ENCODE measurements at places on chromosomes 3 and 15.
A peak's percentile ranks its signal among the peaks of the same experiment; 100 is the strongest.

DNA sequence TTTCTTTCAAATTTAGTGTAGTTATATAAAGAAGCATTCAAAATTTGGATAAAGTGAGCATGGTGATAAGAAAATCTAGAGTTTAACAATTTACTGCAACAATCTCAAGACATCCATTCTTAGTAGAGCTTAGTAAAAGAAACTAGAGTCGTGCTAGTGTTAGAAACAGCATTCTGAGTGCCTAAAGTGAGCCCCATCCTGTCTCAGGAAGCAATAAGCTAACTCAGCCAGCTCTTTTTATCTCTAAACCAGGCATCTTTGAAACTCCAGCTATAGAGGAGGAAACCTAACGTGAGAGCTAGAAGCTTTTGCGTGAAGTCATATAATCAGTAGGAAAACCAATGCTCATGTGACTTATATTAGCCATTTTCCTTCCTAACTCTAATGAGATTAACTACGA lies 1187.1 kb upstream of the EPHA6 start:
- peak; percentile 11 for DNase-seq

GRCh38 chr15:48834756-48835155 lies 23.9 kb upstream of the CEP152 start:
- no peak for DNase-seq

GRCh38 chr3:181711325-181712135 lies at the start of gene SOX2:
TSS of gene SOX2 (plus strand) at chr3:181711925. CDS start at chr3:181712361, 436 bp downstream.
- peak; percentile 88 for DNase-seq

GRCh38 chr3:106629215-106629832 lies 747.9 kb upstream of the CCDC54 start:
- DNase-seq, result peak; percentile 5

DNA sequence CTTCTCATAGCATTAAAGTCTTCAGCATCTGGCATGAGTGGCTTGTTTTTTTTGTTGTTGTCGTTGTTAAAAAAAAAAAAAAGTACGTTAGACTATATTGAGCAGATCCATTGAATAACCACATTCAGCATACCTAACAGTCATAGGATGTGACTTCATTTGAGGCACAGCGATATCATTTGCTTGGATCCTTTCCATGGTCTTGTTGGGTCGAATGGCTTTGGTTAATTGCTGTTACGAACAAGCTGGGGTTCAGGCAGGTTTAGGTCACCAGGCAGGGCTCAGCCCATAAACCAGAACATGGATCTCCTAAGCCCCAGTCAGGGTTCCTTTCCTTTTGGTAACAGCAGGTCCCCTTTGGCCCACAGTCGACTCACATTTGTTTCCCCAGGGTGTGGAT lies 76.2 kb downstream of the POLR2M start:
- DNase-seq, result no peak

- DNase-seq, result no peak
Observed at GRCh38 chr3:38597502-38598060, 51.9 kb downstream of the SCN5A start.

DNA sequence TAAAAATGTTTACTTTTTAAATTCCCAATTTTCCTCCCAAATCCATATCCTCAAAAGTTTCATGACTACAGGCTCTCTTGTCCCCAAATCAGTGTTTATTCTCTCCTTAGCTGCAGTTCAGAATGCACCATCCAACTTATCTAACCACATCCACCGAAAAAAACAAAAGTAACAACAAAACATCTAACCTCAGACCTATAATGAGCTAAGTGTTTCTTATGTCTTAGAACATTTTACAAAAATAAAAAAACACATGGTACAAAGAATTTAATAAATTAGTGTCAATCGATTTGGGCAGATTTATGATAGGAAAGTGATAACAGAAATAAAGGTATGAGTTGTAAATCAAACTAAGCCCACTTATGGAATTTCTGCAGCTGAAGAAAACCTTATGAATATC lies 13.6 kb downstream of the SATB1 start:
- no peak for DNase-seq

DNA sequence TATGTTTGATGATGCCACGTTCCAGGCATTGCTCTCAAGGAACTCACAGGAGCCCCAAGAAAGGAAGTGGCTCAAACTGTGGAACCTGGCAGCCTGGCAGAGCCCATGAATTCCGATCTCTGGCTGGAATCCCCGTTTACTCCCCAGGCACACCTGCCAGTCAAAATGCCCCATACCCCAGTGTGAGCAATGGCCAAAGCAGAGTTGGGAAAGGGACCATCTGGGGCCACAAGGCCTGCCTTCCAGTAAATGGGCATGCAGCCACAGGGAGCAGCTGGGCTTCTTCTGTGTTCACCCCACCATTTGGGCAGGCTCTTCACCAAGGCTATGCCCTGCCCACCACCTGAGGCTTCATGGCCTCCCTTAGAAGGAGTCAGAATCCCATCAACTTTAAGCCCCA lies 257.0 kb upstream of the GOLGA6L4 start:
- DNase-seq, result no peak

DNA sequence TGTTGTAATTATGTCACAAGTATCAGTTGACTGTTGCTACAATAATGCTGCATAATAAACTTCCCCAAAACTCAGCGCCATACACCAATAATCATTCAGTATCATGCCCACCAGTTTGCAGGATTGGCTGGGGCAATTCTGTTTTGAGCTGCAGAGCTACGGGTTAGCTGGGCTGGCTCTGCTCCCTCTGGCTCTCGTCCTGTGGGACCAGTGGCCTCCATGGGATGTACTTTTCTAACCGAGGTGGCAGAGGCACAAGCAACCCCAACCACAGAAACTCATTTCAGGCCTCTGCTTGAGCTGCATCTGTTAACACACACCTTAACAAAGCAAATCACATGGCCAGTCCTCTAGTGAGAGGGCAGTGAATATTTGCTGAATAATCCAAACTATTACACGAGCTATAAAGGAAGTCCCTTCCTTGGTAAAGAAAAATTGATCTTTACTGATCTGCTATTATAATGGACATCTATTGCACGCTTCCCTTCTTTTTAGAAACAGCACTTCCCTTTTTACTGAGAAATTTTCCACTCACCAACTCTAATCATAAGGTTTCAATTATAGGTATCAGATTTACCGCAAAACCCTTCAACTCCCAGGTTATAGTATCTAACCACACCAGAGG lies 10.9 kb upstream of the BCL2A1 start:
- DNase-seq, result no peak

DNA sequence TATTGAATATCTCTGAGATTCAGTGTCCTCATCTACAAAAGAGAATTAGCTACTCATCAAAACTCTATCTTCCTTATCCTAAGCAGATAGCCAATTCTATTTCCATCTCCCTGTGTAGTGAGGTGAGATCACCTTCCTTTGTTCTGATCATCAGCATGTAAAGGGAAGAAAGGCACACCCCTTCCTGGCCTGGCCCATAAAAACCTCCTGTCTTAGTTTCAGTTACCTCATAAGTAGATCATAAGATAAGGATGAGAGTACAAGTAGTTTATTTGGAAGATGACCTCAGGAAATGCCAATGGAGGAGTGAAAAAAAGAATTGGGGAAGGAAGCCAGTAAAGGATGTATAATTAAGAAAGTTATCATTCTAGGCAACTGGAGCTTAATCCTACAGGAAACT lies 114.5 kb upstream of the GADL1 start:
- peak; percentile 92 for DNase-seq

GRCh38 chr15:36210426-36210825 lies 369.0 kb upstream of the CDIN1 start:
- no peak for DNase-seq

GRCh38 chr3:186506191-186506739 lies 37.9 kb downstream of the CRYGS start:
- no peak for DNase-seq

GRCh38 chr3:134066651-134067530 lies 37.2 kb upstream of the SLCO2A1 start:
- DNase-seq, result no peak

GRCh38 chr15:88788816-88789215 lies 14.4 kb upstream of the ACAN start:
- DNase-seq, result no peak

DNA sequence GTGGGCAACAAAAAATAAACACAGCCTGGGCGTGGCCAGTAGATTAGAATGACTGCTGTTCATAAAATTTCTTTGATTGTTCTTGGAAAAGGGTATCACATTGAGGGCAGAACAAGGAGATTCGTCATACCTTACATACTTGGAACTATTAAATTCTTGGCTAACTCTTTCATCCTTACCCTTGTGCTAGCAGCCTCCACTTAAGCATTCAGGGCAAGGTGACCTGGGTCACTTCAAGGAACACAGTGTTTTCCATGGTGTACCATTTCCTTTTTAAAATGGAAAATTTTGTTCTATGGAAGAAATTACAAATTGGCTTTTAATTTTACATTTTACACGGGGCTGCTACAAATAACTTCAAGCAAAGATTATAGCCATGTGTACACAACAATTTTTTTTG lies 60.8 kb downstream of the MINDY4B start:
- no peak for DNase-seq

DNA sequence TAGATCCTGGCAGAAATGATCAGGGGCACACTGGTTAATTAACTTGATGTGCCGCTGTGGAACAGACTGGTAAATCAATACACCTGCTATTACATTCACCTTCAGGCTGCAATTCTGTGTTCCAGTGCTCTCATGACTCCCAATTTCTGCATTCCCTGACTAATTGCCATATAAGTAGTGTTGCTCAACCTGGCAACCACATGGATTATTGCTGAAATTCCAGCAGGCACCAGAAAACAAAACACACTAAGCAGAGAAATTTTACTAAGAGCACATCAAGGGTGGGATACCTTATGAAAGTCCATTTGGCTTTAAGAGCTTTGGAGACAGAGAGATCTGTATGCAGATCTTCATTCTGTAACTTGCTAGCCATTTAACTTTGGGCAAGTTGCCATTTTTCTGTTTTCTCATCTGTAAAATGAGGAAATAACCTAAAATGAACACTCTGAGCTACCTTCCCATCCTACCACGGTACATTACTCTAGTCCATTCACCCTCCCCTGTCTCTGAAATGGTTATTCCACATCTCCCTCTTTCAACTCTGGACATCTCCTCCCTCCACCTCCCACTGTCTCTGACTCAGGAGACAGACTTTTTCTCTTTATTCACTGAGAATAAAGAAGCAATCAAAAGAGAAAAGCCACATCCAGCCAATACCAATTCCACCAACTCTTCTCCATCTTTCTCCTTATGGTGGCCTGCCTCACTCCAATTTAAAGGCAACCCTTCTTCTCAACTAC lies 54.6 kb downstream of the STAC start:
- DNase-seq, result no peak

GRCh38 chr15:98904544-98904943 lies 103.0 kb downstream of the PGPEP1L start:
- peak; percentile 84 for DNase-seq

DNA sequence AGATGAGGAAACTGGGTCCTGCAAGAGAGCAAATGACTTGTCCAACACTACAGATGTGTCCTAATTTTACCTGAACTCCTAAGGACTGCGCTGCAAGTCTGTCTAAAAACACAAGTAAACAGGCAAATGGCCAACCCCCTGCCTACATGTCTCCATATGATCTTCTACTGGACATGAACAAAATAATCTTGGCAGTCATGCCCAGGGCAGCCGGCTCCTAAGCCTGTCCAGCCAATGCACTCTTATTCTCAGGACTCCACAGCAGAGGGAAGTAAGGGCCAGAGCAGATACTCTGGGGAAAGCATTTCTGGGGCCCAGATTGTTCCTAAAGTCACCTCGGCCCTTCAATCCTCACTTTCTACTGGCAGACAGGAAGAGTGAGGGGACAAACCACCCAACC lies 10.3 kb downstream of the COLQ start:
- DNase-seq, result no peak

- no peak for DNase-seq
Observed at GRCh38 chr3:142647856-142648255, 51.7 kb downstream of the PLS1 start.

DNA sequence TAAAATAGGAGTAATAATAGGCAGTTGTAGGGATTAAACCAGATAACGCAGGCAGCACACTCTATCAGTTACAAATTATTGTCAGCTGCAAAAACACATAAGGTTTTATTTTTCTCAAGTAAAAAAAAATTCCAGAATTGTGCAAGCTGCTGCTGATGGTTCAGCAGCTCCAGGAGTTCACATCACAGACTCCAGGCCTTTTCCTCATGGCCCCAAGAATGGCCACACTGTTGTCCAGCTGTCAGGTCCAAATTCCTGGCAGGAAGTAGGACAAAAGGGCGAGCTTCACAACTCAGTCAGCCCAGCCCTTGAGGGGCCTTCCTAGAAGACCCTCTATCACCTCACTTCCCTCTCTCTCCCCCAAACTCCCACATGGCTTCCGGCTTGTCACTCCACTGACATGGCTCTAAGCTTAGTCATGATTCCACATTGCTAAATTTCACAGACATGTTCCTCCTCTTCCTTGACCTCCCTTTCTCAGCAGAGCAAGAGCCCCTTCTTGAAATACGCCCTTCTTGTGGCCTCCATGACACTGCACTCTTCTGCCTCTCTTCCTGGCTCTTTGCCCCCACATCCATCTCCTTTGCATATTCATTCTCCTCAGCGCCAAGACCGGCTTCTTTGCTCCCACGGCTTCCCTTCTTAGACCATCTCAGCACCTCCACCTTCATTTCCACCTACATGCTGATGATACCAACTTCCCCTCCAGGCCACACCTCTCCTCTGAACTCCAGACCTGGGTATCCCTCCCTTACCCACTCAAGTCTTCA lies 27.4 kb upstream of the FAM174B start:
- no peak for DNase-seq

DNA sequence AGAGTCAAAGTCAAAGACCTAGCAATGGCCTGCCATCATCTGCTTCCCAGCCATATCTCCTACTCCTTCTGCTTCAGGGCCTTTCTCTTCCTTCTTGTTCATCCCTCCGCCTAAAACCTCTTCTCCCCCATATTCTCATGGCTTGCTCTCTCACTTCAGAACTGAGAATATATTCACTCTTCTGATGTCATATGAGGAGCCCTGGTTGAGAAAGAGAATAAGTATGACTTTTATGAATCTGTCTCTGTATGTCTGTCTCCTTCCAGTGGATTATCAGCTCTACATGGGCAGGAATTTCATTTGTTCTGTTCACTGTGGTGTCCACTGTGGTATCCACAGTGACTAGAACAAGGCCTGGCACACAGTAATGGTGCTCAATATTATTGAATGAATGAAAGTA lies 11.8 kb downstream of the ZNF592 start:
- DNase-seq, result no peak

DNA sequence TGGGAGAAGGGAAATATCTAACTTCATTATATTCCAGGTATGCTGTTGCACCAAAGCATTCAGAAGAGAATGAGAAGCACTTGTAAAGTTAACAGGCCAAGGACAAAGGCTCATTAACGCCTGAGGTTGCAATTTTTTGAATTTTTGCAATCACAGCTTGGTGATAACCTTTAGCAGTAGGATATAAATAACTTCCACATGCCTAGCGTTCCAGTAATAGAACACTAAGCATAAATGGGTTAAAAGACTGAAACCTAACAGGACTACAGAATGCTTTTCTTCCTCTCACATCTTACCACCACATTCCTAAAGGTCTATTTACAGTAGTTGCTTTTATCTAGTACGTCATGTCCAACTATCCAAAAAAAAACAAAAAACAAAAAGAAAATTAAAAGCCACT lies 57.4 kb upstream of the IMPG2 start:
- DNase-seq, result peak; percentile 44
